H4 (cell line): ENCODE measurements at places on chromosomes 5 and 9.

DNA sequence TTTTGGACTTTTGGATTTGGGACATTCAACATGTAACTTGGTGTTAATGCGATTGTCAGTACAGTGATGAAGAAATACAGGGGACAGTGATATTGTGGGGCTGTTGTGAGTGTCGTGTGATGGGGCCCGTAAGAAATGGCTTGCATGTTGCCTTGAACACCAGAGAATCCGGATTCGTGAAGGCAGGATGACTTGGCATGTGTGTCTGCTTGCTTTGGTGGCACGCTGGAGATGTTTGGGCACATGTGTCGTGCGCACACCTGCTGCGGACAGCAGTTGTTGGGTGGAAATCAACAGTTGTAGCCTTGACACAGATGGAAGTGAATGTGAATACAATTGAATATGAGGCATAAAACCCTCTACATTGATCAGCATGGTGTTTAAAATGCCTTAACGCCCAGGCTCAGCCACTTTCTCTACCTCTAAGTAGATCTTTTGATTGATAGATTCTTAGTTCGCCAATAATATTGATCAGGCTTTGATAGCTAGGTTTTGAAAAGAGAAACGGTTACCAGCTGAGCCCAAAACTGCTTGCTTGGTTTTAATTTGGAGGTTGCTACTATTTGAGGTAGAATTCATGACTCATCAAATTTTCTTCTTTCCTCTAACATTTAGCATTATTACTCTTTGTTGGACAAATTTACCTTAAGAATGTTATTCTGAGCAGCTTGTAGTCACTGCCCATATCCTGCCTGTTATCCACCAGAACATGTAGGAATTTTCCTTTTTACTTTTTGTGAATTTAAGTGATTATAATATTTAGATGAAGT is 94.4 kb downstream of the TRIO start:
- DNase-seq = no peak

- no peak for DNase-seq
Observed at GRCh38 chr5:73624888-73625287, 1.1 kb upstream of the ARHGEF28 start.

DNA sequence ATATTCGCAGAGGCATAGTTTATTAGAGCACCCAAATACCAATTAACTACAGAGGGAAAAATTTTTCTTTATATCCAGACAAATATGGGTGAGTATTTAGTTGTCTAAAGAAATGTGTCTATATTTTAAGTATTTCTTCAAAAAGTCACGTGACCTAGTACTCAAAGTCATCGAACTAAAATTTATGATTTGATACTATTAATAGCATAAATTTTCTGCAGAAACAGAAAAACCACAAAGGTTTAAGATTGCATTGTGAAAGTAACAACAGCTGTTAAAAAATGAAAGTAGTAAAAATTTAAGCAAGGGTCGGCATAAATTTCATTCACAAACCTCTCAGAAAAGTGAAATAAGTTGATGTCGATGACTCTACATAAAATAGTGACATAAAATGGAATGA is 323.9 kb upstream of the RORB start:
- no peak for DNase-seq

GRCh38 chr5:141958546-141959172 is 657 bp upstream of the PCDH12 start:
- DNase-seq = no peak

DNA sequence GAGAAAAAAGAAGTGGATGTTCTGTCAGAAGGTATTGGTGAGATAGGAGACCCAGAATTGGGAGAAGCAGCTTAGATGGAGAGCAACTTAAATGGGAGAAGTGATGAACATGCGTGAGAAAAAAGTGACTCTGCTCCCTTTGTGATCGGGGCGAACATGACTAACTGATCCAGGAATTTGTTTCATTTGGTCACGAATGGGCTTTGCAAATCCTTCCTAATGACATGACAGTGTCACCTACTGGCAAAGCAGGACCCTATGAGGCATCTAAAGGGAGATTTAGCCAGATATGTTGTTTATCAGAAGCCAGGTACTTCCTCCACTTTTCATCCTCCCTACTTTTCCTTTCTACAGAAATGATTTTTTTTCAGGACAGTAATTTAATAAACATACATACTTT is 787.4 kb upstream of the RGMB start:
- DNase-seq = peak; percentile 64
